ENCODE measurements at places on chromosomes 13 and 19.
A peak's percentile ranks its signal among the peaks of the same experiment; 100 is the strongest.

DNA sequence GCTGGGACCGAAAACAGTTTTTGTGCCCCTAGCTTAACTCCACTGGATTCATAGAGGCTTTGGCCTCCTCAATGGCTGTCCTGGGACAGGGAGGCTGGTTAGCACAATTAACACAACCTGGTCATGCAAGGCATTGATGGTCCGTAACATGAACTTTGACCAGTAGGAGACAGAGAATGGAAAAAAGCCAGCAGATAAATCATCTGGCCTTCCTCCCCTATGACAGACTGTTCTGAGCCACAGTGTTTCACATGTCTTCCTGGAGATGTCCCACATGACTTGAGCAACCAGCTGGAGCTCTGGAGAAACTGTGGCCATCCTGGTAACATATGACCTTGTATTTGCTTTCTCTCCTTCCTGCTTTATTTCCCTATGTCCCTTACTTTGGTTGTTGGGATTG lies 244.2 kb downstream of the UQCRFS1 start:
- DNase-seq, result no peak

GRCh38 chr19:47703301-47703700 lies 9.9 kb upstream of the EHD2 start:
- DNase-seq, result no peak

GRCh38 chr13:111252446-111253364 lies 67.7 kb upstream of the TEX29 start:
- DNase-seq, result no peak

DNA sequence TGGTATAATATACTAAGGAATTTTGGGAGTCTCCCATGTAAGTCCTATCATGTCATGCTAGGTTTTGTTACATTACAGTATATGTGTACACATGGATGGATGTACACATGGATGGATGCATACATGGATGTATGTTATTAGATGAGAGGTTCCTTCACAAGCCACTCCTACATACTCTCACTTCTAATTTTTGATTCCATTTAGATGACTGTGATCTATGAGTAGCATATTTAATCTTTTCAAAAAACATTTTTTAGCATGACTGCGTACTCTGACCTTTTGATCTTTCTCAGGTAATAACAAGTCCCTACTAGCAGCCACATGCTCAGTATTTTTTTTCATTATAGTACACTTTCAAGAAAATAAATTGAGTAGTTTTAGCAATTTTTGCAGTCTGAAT lies 441.8 kb downstream of the SLITRK1 start:
- DNase-seq, result no peak

GRCh38 chr13:75414036-75414827 lies 67.7 kb downstream of the TBC1D4 start:
- no peak for DNase-seq

- no peak for DNase-seq
Observed at GRCh38 chr13:21871382-21871781, 200.5 kb downstream of the FGF9 start.

GRCh38 chr19:38915329-38916321 lies 3.6 kb upstream of the CCER2 start:
- no peak for DNase-seq

- DNase-seq, result peak; percentile 52
Observed at GRCh38 chr19:47824396-47824795, 2.7 kb downstream of the CRX start.

DNA sequence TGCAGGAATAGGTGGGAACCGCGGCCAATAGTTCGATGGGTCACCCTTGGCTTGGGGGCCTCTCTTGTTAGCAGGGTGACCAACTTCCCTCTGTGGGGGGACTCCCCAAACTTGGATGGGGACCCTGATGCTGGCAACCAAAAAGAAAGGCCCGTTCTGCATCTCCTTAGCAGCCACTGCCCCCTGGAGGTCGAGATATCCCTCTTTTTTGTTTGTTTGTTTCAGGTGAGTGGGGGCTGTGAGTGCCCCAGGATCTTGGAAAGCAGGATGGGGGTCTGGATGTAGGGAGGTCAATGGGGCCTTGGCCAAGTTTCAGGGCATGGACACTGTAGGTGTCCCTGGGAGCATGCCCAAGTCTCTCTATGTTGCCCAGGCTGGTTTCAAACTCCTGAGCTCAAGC lies 7.7 kb upstream of the CRTC1 start:
- DNase-seq, result peak; percentile 43

- DNase-seq, result peak; percentile 76
Observed at GRCh38 chr13:20174656-20175405, 14.0 kb upstream of the GJA3 start.

- DNase-seq, result no peak
Observed at GRCh38 chr13:114114006-114114640, 18.3 kb downstream of the RASA3 start.

GRCh38 chr19:29547361-29547960 lies 21.7 kb downstream of the VSTM2B start:
- DNase-seq, result no peak

DNA sequence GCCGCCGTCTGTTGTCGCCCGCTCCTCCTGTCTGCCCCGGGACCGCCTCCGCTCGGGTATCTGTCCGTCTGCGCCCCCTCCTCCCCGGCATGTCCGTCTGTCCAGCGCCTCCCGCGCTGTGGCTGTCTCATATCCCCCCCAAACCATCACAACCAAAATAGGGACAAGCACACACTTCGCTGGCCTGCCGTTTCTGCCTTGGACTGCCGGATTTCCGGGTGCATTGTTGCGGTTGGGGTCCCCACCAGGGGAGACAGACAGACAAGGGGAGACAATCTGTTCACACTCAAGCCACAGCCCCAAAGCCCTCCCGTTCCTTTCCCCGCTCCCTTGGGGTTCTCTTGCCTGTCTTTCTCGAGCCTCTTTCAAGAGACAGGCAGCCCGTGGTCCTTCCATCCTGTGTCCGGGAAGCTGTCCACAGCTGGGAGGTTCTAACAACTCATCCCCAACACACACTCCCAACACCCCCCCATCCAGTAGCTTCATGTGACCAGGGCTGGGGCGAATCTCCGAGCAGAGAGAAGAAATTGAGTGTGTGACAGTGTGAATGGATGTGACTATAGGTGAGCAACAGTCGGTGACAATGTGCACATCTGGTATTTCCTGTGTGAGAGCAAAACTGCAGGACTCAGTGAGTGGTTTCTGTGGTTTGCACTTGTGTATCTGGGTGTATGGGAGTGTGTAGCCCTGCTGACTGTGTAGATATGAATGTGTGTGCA lies 16.5 kb upstream of the FOSB start:
- DNase-seq, result peak; percentile 59

Data from mesendoderm (in vitro differentiated cells).